ENCODE measurements at places on chromosomes 12 and 14.

DNA sequence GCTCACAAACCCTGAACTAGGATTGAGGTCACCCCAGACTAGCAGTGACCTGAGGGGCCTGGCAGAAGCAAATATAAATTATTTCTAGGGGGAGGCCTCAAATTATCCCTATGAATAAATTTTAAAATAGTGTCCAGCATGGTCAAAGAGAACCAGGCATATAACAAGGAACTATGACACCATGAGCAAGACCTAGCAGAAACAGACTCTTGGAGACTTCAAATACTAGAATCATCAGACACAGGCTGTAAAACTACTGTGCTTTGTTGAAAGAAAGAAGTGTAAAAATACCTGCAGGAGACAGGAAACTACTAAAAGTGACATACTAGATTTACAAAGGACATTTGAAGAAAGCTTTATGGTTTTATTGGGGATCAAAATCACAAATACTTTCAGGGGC lies 3.2 kb upstream of the BCL7A start:
- H3K27ac ChIP-seq, result no peak overlapping the region
- no peak for DNase-seq
- no peaks in the 10 kb centered on the region for H3K27me3 ChIP-seq
- peaks cover 6% of the 10 kb centered on the region for H3K4me1 ChIP-seq
- no peak overlapping the region for H3K4me3 ChIP-seq

DNA sequence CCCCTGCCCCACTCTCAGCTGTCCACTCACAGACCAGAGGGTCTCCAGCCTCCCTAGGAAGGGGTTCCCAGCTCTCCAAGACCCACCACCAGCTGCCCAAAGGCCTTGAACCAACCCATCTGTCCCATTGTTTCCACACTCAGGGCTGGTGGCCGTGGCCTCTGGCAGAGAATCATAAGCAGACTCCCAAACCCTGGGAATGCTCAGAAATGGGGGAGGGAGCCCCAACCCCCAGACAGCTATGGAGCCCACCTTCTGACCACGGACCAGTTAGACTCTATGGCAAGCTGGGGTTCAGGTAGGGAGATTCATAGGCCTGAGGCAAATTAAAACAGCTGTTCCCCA lies 280.0 kb downstream of the DPF3 start:
- no peak overlapping the region for H3K4me3 ChIP-seq
- H3K4me1 ChIP-seq, result no peaks in the 10 kb centered on the region
- DNase-seq, result no peak
- H3K36me3 ChIP-seq, result no peaks in the 10 kb centered on the region
- H3K27ac ChIP-seq, result no peak overlapping the region

- H3K36me3 ChIP-seq, result no peaks in the 10 kb centered on the region
- no peaks in the 10 kb centered on the region for H3K27me3 ChIP-seq
- no peak overlapping the region for H3K27ac ChIP-seq
- no peaks in the 10 kb centered on the region for H3K4me1 ChIP-seq
These were observed 578.6 kb downstream of the RERGL start for GRCh38 chr12:17511369-17511768.

DNA sequence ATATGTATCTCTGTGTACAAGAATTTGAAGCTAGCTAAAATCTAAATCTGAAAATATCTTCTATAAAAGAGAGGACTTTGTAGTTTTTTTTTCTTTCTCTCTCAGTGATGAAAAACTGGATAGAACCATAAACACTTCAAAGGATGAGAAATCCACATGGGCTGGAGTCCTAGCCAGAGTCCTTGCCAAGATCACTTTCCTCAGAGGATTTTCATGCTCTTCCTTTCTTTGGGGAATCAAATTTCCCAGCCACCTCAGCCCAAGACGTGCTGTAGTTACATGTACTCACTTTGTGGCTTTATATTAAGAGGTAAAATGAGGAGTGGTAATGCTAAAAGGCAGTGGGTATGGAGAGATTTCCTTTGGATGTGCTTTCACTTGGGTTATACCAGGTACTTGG lies 110.3 kb downstream of the SLC38A1 start:
- no peak for DNase-seq
- no peaks in the 10 kb centered on the region for H3K27me3 ChIP-seq
- H3K27ac ChIP-seq, result no peak overlapping the region
- H3K4me1 ChIP-seq, result peaks cover 51% of the 10 kb centered on the region
- no peaks in the 10 kb centered on the region for H3K36me3 ChIP-seq

DNA sequence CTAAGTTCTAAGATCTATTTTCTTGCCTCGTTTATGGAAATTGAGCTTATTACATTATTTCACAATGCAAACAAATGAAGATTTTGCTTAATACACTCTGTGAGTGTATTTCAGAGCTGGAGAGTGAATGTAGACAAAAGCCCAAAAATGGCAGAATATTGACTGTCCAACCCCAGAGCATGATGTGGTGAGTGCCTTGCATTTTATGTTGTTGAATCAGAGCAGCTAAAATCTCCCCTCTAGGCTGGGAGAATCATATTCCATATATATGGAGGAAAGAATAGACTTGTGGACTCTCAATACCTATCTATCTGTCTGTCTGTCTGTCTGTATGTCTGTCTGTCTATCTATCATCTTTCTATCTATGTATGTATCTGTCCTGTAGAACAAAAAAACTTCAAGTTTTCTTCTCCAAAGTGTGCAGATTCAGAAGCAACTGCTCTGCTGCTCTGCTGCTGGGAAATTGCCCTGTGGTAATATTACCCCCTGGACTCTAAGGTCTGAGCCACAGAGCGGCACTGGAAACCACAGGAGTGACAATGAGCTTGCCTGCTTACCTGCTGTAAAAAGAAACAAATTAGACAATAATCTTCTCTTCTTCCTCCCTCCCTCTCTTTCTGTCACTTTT lies 209.4 kb upstream of the PRICKLE1 start:
- no peak overlapping the region for H3K27ac ChIP-seq
- no peaks in the 10 kb centered on the region for H3K4me1 ChIP-seq
- H3K36me3 ChIP-seq, result no peaks in the 10 kb centered on the region
- no peak for DNase-seq
- no peaks in the 10 kb centered on the region for H3K27me3 ChIP-seq

DNA sequence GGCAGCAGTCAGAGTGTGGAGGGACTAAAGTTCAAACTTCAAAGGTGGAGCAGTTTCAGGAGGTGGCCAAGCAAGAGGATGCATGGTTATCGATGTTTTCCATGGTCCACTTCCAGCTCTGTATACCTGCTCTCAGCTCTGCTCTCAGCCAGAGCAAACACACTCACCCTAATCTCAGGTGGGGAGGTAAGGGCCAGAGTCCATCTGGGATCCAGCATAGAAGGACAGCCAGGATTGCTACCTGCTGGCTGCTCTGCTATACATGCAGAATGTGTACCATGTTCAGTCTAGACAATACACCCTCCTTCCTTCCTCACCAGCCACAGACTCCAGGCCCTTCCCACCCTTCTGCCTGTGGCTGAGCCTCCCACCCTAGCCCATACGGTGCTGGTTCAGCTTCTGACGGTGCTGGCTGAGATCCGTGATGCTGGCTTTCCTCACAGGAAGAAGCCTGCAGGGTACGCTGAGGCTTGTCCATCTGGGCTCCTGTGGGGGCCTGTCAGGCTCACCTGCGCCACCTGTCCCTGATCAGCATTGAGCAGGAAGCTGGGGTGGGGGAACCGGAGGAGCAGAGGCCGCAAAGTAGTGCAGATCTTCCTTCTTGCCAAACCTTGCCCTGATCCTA lies 2.4 kb downstream of the CBLN3 start:
- no peak overlapping the region for H3K4me3 ChIP-seq
- no peaks in the 10 kb centered on the region for H3K27me3 ChIP-seq
- no peak overlapping the region for H3K27ac ChIP-seq
- peaks cover 17% of the 10 kb centered on the region for H3K4me1 ChIP-seq
- DNase-seq, result no peak
- H3K36me3 ChIP-seq, result no peaks in the 10 kb centered on the region

GRCh38 chr12:32151552-32151951 lies 44.9 kb downstream of the BICD1 start:
- H3K27me3 ChIP-seq, result no peaks in the 10 kb centered on the region
- H3K4me3 ChIP-seq, result no peak overlapping the region
- H3K36me3 ChIP-seq, result no peaks in the 10 kb centered on the region
- no peak for DNase-seq

- H3K4me3 ChIP-seq, result no peak overlapping the region
- no peak overlapping the region for H3K27ac ChIP-seq
- no peaks in the 10 kb centered on the region for H3K27me3 ChIP-seq
- peaks cover 8% of the 10 kb centered on the region for H3K4me1 ChIP-seq
- H3K36me3 ChIP-seq, result no peaks in the 10 kb centered on the region
- no peak for DNase-seq
These were observed 23.0 kb downstream of the GLT8D2 start for GRCh38 chr12:104026841-104027599.

GRCh38 chr14:54589076-54589475 lies 22.1 kb downstream of the SAMD4A start:
- H3K27ac ChIP-seq, result no peak overlapping the region
- no peaks in the 10 kb centered on the region for H3K36me3 ChIP-seq
- peaks cover 8% of the 10 kb centered on the region for H3K4me1 ChIP-seq
- no peaks in the 10 kb centered on the region for H3K27me3 ChIP-seq
- DNase-seq, result no peak

DNA sequence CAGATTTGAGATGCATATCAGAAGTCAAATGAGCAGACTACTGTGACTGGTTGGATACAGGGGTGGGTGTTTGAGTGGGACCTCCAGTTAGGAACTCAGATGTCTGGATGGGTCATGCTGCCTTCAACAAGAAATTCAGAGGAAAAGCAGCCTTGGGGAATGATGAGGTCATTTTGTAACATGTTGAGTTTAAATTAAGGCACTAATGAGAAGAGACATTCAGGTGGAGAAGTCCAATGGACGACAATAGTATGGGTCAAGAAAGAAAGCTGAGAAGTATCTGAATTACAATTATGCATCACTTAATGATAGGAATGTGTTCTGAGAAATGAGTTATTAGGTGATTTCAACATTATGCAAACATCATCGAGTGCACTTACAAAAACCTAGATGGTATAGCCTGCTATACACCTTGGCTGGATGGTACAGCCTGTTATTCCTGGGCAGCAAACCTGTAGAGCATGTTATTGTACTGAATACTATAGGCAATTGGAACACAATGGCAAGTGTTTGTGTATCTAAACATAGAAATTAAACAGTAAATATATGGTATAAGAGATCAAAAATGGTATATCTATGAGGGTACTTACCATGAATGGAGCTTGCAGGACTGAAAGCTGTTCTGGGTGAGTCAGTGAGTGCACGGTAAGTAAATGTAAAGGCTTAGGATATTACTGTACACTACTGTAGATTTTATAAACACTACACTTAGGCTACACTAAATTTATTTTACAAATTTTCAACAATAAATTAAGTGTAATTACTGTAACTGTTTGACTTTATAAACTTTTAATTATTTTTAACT lies 414.7 kb downstream of the RAD51B start:
- H3K27me3 ChIP-seq, result no peaks in the 10 kb centered on the region
- peaks cover 33% of the 10 kb centered on the region for H3K4me1 ChIP-seq

DNA sequence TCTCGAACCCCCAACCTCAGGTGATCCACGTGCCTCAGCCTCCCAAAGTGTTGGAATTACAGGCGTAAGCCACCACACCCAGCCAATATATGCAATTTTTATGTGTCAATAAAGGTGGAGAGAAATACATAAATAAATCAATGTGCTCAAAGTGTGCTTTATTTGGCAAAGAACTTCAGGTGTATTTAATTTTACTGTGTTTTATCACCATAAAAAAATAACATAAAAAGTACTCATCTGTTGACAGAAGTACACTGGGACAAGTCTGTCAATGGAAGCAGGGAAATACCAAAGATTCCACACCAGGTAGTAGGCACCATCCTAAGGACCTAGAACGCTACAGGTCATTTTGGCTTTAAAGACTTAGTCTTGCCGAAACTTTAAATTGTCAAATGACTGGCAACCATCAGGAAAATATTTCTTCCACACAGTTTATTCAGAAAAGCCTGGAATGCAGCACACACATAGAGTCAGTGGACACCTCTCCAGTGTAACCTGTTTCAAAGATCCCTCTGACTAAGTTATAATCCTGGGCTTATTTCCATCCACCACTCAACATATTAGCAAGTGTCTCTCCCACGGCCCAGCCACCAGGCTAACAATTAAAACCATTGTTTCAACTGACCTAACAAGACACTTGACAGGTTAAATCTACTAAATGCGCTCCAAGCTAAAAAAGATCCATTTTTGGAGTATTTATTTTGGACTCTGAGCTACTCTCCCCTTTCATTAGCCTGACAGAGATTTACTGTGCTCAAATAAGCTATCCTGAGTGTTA lies 4.2 kb downstream of the ERO1A start:
- no peak overlapping the region for H3K27ac ChIP-seq
- DNase-seq, result no peak
- H3K4me3 ChIP-seq, result no peak overlapping the region
- H3K4me1 ChIP-seq, result peaks cover 14% of the 10 kb centered on the region
- no peaks in the 10 kb centered on the region for H3K36me3 ChIP-seq

GRCh38 chr12:124694250-124694649 lies 126.8 kb upstream of the NCOR2 start:
- H3K36me3 ChIP-seq, result no peaks in the 10 kb centered on the region
- DNase-seq, result no peak
- H3K4me3 ChIP-seq, result no peak overlapping the region
- no peaks in the 10 kb centered on the region for H3K27me3 ChIP-seq

- H3K27ac ChIP-seq, result no peak overlapping the region
- DNase-seq, result no peak
- H3K36me3 ChIP-seq, result no peaks in the 10 kb centered on the region
- no peak overlapping the region for H3K4me3 ChIP-seq
These were observed 62.8 kb downstream of the SRRM4 start for GRCh38 chr12:119044094-119044493.

DNA sequence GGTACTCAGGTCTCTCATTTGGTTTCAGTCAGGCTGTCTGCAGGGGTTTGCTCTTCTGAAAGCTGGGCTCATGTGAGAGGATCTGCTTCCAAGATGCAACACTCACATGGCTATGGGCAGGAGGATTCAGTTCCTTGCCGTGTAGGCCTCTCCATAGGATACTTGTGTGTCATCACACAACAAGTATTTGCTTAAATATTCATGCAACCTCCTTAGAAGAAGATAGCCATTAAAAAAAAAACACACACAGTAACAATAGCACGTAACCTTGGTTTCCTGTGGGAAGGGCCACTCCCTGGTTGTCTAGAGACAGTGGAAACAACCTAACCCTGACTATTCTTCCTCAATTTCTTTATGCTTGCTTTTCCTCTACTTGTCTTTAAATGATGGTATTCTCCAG lies 31.8 kb upstream of the CLEC4E start:
- peaks cover 5% of the 10 kb centered on the region for H3K27me3 ChIP-seq
- no peaks in the 10 kb centered on the region for H3K4me1 ChIP-seq
- no peaks in the 10 kb centered on the region for H3K36me3 ChIP-seq
- DNase-seq, result no peak

Measured in thoracic aorta (tissue), 2 donors.